ENCODE measurements at places on chromosomes 11 and 22.

DNA sequence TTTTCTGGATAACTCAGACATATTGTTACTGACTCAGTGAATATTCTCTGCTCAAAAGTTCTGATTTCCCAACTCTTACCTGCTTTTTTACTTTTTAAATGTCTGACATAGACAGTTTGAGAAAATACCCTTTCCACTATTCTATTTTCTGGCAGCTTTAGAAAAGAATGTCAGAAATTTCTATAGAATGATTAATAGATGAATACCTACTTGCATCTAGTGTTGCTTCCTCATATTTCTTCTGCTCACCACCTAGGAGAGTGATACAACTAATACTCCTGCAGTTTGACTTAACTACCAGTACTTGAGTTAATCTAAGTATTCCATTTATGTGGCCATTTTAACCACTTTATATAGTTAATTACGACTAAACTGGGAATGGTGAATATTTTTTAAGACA is 55.2 kb downstream of the KDM2A start:
- no peak for DNase-seq

DNA sequence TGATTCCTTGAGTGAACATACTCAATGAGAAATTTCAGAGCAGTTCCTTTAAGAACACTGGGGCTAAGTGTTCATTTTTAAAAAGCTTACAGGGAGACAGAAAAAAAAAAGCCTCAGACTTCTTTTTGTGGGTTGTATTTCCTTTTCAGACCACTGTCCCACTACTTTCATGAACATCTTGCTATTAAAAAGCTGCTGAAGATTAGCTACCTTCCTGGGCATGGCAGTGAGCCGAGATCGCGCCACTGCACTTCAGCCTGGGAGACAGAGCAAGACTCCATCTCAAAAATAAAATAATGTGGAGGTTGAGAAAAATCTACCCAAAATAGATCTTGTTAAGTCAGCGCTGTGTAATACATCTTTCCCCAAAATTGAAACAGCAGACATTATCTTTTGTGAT is 10.8 kb downstream of the TRAF6 start:
- DNase-seq: no peak

DNA sequence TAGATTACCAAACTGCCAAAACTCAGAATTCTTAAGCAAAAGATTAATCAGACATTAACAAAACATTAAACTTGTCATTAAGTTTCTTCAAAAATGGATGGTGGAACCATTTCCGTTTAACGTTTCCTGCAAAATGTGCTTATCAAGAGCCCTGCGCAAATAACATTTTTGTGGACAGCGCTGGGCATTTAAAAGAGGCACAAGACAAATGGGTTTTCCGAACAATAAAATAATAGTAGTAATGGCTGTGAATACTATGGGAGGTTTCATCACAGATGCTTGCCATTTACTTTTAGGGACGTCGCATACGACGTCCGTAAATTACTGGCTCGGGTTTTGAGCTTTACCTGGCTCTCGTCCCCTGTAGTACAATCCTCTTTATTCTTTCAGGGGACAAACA is 1.1 kb downstream of the NPAT start:
- DNase-seq: no peak

GRCh38 chr11:118219732-118220131 is 5.1 kb downstream of the JAML start:
- DNase-seq: peak; percentile 68

GRCh38 chr11:114091516-114092397 is 32.2 kb downstream of the ZBTB16 start:
- DNase-seq: no peak

DNA sequence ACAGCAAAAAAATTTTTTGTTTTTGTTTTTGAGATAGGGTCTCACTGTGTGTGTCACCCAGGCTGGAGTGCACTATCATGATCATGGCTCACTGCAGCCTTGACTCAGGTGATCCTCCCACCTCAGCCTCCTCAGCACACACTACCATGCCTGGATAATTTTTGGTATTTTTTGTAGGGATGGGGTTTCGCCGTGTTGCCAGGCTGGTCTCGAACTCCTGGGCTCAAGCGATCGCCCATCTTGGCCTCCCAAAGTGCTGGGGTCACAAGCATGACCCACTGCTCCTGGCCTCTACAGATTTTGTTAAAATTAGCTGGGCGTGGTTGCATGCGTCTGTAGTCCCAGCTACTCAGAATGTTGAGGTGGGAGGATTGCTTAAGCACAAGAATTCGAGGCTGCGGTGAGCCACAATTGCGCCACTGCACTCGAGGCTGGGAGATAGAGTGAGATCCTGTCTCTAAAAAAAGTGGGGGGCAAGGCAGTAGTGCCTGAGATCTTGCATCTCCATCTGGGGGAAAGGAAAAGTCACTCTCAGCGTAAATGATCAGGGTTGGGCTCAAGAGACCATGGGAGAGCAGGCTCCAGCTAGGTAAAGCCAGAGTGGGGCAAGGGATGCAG is 10.6 kb upstream of the DGKZ start:
- peak; percentile 79 for DNase-seq

DNA sequence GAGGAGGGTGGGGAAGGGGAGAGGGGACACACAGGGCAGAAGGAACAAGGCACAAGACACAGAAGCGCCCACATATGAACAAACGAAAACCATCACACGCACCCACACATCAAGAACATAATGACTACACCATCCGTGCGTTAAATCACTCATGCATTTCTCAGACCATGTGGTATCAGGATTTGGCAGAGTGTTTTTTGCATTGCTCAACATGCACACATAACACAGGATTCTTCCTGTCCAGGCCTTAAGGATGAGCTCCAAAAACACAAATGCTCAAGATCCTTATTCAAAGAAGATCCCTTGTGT is 309.5 kb downstream of the CADM1 start:
- no peak for DNase-seq

- DNase-seq: no peak
Measured at GRCh38 chr11:30254307-30255298, 23.8 kb downstream of the FSHB start.
